NCI-H2081 treated with DMSO at 0.1 percent for 48 hours (cell line): ENCODE measurements at places on chromosomes 6 and 20.

DNA sequence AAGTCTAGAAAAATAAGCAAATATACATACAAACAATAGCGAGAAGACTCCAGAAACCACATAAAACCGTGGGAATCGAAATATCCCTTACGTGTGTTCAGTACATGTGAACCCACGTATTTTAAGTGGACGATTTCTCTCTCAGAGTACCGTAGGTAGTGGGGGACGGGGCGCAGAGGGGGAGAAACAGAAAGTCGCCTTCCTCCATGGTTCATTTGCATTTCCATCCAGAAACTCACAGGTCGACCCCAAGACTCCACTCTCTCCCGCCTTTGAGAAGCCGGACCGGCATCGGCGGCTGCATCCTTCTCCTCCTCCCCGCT, 538 bp upstream of the ENPP1 start:
- DNase-seq = no peak

DNA sequence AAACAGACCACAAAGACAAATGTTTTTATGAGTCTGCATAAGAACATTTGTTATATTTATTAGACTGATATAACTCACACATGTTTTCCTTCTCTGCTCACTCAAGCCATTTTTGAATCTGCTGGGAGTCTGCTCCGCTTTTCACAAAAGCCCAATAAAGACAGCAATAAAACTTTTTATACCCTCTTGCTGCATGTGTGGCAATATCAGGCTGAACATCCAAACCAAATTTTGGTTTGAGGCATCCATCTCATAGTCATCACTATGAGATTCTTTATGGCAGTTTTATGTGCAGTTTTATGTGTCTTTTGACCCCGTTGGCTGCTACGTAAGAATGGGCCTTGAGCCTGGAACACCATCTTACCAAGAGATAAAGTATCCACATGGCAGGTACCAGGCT, 1276.8 kb upstream of the ADGRB3 start:
- DNase-seq = no peak

GRCh38 chr6:163459007-163459406, 44.5 kb downstream of the QKI start:
- DNase-seq = no peak

DNA sequence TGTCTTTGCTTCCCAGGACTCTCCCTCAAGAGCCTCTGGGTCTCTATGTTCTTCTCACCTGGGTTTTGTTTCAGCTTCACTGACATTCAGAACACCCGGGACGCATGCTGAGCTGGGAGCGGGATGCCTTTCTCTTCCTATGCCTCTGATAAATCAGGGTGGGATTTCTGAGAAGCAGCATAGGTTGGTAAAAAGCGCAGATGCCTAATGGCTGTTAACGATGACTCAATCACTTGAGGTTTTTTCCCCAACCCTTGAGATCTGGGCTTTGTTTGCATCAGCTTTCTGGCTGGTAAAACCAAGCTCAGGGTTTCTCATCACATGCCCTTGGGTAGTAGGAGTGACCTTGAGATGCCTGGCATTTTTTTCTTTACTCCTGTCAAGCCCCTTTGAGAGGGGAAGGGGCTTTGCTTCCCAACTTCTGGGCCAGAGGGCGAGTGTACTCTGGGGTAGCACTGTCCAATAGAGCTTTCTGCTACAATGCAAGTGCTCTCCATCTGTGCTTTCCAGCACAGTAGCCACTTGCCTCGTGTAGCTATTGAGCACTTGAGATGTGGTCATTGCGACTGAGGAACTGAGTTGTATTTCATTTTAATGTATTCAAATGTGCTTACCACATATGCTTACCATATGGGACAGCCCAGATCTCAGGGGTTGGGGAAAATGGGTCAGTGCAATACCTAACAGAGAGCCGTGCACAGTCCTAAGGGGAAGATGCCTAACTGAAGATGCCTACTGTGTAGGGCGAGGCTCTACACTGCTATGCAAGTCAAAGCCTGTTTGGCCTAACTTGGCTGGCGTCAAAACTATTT, 69.1 kb downstream of the PPP1R14C start:
- no peak for DNase-seq

DNA sequence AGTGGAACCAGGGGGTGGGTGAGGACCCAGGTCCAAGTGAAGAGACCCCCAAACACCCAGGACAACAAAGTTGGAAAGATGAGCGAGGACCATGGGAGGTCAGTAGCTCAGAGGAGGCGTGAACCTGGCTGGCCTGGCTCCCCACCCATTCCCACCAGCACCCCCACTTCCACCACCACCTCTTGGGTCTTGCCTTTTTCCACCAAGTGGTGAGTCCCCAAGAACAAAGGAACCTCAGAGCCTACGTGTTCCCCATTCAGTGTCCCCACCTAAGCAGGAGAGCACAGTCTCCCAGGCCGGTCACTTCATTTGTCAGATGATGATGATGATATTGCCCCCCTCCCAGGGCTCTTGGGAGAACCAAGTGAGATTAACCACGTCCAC, 531 bp upstream of the VWA7 start:
- no peak for DNase-seq

- no peak for DNase-seq
Measured at GRCh38 chr6:154352898-154353585, 3.6 kb downstream of the IPCEF1 start.

GRCh38 chr6:38080889-38081288, 261.4 kb downstream of the ZFAND3 start:
- DNase-seq = no peak

- no peak for DNase-seq
Measured at GRCh38 chr6:166556863-166557322, 29.6 kb downstream of the RAMACL start.
